ENCODE measurements at places on chromosomes 2 and 18.

DNA sequence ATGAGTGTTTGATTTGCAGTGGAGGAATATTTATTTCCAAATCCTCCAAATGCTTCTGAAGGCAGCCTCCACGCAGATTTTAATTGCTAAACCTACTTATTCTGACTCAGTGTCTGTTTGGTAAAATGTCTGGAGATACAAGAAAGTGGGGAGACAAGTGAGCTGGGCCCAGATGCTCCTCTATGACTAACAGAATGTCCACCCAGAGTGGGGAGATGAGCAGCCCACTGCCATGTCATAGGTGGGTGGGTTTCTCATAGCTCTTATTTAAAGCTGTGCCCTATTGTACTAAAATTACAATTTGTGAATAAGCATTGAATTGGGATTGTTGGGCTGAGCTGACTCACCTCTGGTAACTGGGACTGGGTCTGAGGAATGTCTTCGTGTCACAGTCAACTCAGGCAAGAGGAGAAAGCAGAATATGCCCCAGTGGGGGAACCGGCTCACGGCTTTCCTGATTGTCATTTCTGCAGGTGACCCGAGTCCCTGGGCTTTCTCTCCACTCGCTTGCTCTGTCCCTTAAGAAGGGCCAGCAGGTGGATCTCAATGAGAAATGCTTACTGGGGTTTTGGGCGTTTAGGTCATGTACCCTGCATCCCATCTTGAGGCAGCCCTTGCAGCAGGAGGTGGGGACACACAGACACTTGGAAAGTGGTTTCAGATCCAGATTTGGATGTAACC lies 116.3 kb upstream of the SPRED2 start:
- DNase-seq: no peak

DNA sequence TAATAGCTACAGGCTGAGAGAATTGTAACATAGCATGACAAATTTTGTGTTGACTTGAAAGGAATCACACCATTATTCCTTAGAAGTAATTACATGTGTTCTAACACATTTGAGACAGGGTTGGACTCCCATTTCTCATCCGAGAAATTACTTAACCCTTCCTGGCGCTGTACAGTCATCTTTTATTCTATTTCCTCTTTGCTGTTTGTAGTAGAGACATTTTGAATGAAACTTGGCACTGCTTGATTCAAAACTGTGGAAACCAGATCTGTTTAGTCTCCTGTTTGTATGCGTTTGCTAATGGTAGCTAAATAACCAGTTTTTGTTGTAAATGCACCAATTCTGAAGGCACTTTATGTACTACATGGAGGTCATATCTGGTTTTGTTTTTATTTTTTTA lies 231.9 kb downstream of the ALPK2 start:
- DNase-seq: no peak

DNA sequence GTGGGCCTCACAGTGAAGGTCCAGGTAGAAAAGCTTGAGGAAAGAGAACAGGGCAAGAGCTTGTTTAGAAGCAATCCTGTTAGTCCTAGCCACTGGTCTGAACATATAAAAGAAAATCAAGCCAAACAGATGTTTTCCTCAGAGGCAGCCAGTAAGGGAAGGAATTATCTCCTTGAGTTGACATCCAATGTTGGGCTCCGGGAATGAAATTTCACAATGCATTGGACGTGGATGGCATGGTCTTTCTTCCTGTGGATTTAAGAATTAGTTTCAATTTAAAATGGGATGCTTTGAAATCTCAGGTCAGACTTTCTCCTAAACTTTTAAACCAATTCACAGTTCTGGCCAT lies 92.1 kb downstream of the ACKR3 start:
- DNase-seq: no peak

GRCh38 chr18:37624318-37624717 lies 58.7 kb upstream of the CELF4 start:
- DNase-seq: no peak

GRCh38 chr18:28407681-28408080 lies 230.8 kb upstream of the CDH2 start:
- no peak for DNase-seq

DNA sequence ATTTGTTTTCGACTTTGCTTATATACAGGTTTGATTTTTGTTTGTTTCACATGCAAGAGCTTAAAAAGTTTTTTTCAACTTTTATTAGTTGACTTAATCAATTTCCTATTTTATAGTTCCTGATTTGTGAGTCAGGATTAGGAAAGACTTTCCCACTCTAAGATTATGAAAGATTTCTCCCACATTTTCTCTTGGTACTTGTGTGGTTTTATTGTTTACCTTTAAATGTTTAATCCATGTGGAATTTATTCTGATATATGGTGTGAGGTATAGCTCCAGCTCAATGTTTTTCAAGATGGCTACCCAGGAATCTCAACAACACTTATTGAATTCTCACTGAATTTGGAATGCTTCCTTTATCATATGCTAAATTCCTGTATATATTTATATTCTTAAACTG lies 117.8 kb upstream of the LGALSL start:
- DNase-seq: no peak

GRCh38 chr18:76875390-76876325 lies 53.3 kb downstream of the ZNF236 start:
- DNase-seq: no peak

DNA sequence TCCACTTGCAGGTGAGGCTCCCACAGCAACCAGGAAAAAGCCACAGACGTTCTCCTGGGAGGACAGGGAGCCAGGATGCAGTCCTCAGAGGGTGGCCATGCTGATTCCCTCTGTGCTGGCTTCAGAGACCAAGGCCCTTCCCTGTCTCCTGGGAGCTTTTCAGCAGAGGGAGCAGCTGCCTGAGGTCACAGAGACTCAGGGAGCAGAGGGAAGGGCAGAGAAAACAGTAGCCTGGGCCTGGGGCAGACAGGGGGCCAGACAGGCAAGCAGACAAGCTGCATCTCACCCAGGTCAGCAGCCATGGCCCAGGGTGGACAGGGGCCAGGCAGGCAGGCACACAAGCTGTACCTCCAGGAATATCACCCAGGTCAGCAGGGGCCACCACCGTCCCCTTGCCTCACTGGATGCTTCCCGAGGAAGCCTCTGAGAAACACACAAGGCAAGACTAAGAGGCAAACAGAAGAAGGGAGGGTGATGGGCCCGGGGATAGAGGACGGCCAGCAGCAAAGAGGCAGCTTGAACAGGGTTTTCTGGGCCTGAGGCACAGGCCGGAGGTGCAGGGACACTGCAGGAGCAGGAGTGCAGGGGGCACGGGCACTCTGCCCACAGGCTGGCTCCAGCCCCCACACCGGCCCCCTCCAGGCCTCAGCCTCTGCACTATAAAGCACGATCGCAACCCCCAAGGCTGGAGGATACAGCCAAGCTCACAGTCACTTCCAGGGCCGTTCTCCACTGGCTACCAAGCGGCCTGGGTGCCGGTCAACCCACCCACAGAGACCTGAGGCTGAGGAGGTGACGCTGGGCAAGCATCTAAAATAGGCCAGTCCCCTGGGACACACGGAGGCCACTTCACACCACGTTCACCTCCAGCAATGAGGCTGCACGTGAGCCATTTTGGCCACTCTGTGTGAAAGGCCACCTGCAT lies 6.1 kb downstream of the SLC66A2 start:
- DNase-seq: no peak

DNA sequence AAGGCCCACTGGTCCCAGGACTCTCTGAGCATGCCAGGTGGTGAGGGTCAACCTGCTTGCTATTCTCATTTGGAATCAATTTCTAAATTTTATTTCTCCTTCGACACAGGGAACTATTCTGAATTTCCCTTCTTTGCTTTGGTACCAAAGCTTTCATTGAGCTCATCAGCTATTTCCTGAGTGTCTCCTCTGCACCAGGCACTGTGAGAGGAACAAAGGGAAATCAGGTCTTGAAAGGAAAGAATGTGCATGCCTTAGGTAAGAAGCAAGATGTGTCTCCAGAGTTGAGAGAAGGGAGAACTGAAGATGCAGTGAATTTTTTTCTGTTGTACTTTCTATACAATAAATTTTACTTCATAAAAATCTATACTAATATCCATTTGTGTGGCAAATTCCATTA lies 17.9 kb downstream of the SPATS2L start:
- DNase-seq: no peak

- no peak for DNase-seq
Observed at GRCh38 chr2:24986372-24986771, 14.6 kb upstream of the DNAJC27 start.

- no peak for DNase-seq
Observed at GRCh38 chr18:47931718-47932103, 1.3 kb upstream of the SMAD2 start.

GRCh38 chr2:18930971-18931370 lies 341.6 kb upstream of the NT5C1B start:
- no peak for DNase-seq

- no peak for DNase-seq
Observed at GRCh38 chr2:225841314-225841713, 441.8 kb downstream of the NYAP2 start.

- no peak for DNase-seq
Observed at GRCh38 chr18:56861244-56861643, 210.1 kb downstream of the WDR7 start.

DNA sequence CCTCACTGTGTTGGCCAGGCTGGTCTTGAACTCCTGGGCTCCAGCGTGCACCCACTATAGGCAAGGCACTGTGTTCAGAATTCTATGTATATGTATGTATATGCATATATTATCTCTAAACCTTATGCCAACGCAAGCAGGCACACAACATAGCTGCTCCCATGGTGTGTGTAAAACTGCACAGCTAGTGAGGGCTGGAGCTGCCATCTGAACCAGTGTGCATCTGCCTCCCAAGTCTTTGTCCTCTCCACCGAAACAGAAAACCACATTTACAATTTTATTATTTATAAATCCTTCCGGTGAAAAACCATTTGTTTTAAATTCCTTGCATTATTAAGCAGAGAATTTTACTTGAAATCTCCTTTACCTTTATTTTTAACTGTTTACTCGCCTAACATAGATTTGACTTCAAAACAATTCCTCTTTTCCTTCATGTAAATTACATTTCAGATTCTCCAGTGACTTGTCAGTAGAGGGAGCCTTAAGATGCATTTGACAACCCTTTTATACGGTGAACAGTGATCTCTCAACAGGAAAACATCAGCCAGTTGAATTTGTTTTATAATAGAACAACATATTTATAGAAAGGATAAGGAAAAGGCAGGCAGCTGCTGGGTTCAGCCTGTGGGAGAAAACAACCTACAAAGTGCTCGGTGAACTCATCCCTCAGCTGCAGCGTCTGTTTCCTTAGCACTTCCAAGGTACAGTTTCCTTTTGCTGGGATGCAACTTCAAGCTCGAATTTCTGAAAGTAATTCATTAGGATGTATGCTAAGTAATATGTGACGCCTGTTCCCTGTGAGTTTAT lies 101.2 kb downstream of the MYT1L start:
- DNase-seq: no peak

GRCh38 chr2:74671479-74671878 lies 17.4 kb downstream of the SEMA4F start:
- DNase-seq: no peak

- no peak for DNase-seq
Observed at GRCh38 chr2:211611061-211611518, 927.5 kb downstream of the ERBB4 start.

DNA sequence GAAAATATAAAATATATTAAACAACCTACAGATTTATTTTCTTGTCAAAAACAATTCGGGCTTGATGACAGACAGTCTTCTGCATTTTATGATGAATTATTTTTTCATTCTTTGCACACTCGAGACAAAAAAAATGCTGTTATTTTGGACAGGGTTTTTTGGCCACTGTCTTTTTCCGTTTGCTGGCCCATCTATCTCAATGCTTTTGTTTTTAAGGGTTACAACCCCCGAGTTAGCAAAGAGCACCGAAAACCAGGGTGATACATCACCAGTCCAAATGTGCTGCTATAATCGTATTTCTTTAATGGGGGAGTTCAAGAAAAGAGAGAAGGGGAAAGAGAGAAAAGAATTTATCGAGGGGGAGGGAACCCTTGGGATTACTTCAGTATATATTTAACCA lies 7.7 kb downstream of the EVX2 start:
- no peak for DNase-seq

All from NCI-H187 treated with DMSO at 0.1 percent for 48 hours (cell line).